ENCODE measurements at places on chromosomes 16 and 17. TPM values are rescaled to one million over a fixed set of nuclear protein-coding genes. Genes with fewer than 3 reads are reported as not detected.

NOS2 gene
- 0.12 TPM for total RNA-seq

PRSS8 gene
- 2.6 TPM for total RNA-seq

RNF213 gene
- total RNA-seq = 107 TPM

ADGRG1 gene
- 54.6 TPM for total RNA-seq

MYOCD gene
- 2.4 TPM for total RNA-seq

CLDN6 gene
- not detected for total RNA-seq

GJD3 gene
- total RNA-seq = 2.0 TPM

EEF2KMT gene
- 6.3 TPM for total RNA-seq

MYLK3 gene
- 0.38 TPM for total RNA-seq

RSL1D1 gene
- 138 TPM for total RNA-seq

PRAC2 gene
- total RNA-seq = not detected

RNF43 gene
- total RNA-seq = not detected

TMIGD1 gene
- total RNA-seq = not detected

CBFA2T3 gene
- total RNA-seq = 1.7 TPM

ZNF597 gene
- 2.2 TPM for total RNA-seq

PTX4 gene
- total RNA-seq = not detected

NPIPB8 gene
- not detected for total RNA-seq

TMEM256 gene
- total RNA-seq = 45.8 TPM

BCO1 gene
- total RNA-seq = 0.36 TPM

SSTR5 gene
- not detected for total RNA-seq

EIF3C gene
- 194 TPM for total RNA-seq

CFAP97D1 gene
- total RNA-seq = not detected

NHERF2 gene
- total RNA-seq = 68.0 TPM

SLC4A1 gene
- total RNA-seq = 1.2 TPM

EME1 gene
- total RNA-seq = not detected

HMOX2 gene
- total RNA-seq = 105 TPM

SLFN12 gene
- total RNA-seq = 9.0 TPM

Data from omental fat pad (tissue), 4 donors.